Keratinocyte (primary cell): ENCODE measurements at places on chromosomes 7 and 10.

GRCh38 chr7:16774294-16774693 is 20.7 kb downstream of the TSPAN13 start:
- no peak for DNase-seq

- DNase-seq: no peak
These were observed 41.0 kb downstream of the WAPL start for GRCh38 chr10:86480571-86480970.

- no peak for DNase-seq
These were observed 9.9 kb upstream of the SRRM3 start for GRCh38 chr7:76191783-76192240.

DNA sequence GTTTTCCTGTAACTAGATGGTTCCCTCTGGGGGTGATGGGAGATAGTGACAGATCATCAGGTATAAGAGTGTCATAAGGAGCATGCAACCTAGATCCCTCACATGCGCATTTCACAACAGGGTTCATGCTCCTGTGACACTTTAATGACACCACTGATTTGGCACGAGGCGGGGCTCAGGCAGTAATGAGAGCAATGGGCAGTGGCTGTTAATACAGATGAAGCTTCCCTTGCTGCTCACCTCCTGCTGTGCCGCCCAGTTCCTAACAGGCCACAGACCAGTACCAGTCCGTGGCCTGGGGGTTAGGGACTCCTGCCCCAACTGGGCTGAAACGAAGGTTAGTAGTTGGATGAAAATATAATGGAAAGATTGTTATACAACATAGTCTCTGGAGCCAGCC is 201.6 kb upstream of the LRRN3 start:
- DNase-seq: no peak

- DNase-seq: no peak
These were observed 20.4 kb downstream of the PPP2R2D start for GRCh38 chr10:131921184-131921583.
